ENCODE measurements at places on chromosomes 3 and 15.

DNA sequence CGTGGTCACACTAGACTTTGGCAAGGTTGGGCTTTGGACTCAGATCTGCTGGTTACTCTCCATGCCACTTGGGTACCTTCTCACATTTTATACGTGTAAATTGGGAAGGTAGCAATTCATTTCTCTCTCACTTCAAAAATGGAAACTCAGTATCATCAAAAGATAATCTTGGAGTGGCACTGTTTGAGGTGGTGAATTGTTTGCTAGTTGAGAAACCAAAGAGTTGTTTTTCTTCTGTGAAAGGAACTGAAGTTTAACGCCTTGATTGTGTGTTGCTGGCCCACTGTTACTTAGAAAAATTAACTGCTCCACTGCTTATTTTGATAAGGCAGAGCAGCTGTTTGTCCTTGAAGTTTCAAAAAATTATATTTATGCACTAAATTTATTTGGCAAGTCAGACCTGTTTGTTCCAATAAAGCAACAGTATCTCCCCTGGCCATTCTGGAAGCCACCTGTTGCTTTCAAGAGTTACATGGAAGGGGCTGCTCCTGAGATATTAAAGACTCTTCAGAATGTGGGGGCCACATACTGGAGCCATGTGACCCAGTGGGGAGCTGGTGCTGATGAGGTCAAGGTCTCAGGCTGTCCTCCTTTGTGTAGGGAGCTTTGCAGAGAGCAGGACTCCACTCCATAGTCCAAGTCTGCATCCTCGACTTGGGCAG, 16.2 kb downstream of the PLCL2 start:
- DNase-seq = no peak

GRCh38 chr3:99781761-99782160, 35.9 kb upstream of the CMSS1 start:
- DNase-seq = no peak

DNA sequence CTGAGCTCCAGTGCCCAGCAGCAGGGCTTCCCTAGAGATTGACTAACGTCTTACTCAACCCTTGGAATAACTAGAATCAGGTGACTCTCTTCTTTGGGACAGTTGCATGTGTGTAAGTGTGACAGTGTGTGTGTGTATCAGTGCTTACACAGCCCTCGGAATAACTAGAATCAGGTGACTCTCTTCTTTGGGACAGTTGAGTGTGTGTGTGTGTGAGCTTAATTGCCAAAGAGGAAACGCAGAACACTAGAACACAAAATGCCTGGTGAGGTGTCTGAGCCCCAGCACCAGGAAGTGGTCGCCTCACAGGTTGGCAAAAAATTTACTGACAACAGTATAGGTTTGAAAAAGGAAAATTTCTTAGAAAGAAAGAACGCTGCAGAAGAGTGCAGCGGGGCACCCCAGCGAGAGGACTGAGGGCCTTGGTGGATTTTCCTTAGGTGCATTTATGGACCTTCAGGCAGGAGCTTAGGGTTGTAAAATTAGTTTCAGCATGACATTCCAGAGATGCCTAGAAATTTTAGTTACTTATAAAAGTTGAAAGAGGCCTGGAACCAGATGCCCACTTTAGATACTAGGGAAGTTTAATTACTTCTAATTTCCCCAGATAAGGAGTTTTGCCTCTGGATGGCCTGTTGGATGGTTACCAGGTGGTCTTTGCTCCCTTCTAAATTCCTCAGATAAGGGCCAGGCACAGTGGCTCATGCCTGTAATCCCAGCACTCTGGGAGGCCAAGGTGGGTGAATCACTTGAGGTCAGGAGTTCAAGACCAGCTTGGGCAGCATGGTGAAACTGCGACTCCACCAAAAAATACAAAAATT, 3.7 kb upstream of the WDR82 start:
- no peak for DNase-seq

- DNase-seq = no peak
These were observed 46.5 kb downstream of the PTPN9 start for GRCh38 chr15:75532413-75533250.

- no peak for DNase-seq
These were observed 971.2 kb downstream of the DIPK2A start for GRCh38 chr3:144942838-144943197.

DNA sequence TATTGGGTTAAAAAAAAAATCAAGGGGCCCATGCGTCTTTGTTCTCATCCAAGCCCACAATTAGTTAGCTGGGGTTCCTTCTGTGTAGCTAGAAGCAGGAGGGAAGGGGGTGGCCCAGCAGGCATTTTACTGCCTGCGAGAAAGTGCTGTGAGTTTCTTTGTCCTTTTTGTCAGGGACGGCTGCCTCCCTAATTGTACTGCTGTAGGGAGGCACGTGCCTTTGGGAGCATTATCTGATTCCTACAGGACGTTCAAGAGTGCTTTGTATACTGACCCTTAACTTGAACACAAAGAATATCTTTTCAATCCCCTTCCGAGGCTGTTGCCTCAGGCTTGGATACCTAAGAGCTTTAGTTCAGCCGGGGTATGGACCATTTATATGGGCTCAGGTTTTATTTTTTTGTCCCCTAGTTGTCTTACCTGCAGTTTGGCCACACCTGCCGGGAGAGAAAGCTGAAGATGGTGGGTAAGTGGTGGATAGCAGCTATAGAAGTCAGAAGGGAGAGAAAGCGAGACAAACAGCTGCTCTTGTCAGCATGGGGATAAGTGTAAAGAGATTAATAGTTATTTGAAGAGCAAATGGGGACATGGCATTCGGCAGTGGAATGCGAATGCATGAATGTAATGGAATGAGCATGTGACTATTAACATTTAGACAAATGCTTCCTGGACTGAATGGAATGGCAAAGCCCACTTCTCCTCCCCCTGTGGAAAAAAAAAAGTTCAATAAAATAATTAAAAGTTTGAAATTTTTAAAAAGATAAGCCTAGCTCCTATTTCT, 175.2 kb downstream of the TP63 start:
- no peak for DNase-seq

DNA sequence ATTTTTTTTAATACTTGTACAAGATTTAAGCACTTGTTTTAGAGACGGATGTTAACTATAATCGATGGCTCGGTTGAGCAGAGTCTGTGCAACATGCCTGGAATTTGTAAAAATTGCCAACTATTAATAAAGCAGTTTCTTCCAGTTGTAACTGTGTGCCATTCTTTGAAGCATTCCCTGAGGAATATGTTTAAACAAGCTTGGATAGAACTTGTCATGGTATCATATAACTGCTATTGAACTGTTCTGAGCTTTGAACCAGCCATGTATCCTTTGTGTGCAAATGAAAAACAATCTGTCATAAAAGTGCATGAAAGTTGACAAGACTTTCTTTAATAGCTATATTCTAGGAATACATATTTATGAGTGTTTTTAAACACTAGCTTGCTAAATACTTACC, 45.8 kb upstream of the UBE2E2 start:
- no peak for DNase-seq

DNA sequence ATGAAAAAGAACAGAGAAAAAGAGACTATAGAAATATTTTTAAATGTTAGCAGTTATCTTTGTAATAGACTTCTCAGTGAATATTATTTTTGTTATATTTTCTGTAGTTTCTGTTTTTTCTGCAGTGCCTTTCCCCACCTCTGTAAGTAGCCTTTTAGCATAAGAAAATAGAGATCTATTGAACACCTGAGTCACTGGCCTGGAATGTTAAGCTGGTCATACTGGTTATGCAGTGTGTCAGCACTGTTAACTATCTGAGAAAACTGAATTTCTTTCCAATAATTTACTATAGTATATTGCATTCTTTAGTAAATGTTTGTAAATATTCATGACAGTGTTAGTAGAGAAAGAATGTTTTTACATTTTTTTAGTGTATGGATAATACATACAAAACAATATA, 79.8 kb downstream of the NECTIN3 start:
- DNase-seq = no peak

DNA sequence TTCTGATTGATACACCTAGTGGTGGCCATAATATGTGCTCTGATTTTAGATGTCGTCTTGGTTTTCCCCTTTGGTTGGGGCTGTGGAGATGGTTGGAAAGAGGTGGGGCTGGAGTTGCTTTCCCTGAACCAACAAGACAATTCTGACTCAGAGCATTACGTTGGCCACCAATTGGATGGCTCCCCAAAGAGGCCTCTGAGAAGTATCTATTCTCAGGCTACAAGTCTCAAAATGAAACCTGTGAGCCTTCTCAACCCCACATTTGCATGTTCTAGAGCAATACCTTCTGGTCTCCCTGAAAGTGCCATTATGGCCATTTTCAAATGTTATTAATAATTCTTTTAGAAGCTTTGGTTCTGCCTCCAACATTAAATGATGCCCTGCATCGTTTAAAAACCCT, 188.4 kb upstream of the WNT5A start:
- peak; percentile 5 for DNase-seq

DNA sequence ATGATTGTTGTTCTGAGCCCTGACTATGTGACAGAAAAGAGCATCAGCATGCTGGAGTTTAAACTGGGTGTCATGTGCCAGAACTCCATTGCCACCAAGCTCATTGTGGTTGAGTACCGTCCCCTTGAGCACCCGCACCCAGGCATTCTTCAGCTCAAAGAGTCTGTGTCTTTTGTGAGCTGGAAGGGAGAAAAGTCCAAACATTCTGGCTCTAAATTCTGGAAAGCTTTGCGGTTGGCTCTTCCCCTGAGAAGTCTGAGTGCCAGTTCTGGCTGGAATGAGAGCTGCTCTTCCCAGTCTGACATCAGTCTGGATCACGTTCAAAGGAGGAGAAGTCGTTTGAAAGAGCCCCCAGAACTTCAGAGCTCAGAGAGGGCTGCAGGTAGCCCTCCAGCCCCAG, 142.0 kb downstream of the IL1RAP start:
- DNase-seq = no peak

DNA sequence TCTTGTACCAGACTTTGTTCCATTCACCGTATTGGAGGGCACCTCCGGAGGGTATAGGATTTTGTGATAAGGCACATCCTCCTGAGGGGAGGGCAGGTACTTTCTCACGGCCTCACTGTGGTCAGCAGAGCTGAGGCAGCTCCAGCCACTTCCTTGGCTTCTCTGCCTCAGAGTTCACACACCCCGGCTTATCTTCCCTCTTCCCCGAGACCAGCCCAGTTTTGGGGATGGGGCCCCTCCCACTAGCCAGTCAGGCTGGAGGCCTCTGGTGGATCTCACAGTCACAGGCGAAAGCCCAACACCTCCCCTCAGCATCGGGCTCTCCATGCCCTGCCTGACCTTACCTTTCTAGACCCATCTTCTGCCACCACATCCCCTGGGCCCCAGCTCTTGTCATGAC, 316.2 kb upstream of the CTDSPL start:
- no peak for DNase-seq

- no peak for DNase-seq
These were observed 36.3 kb downstream of the PAK2 start for GRCh38 chr3:196775938-196776337.

- DNase-seq = no peak
These were observed 41.5 kb downstream of the ABHD17C start for GRCh38 chr15:80736560-80736959.

- DNase-seq = no peak
These were observed 670 bp upstream of the ISLR start for GRCh38 chr15:74172701-74173379.

GRCh38 chr3:12956316-12956660, 114.9 kb upstream of the RPL32 start:
- DNase-seq = no peak

GRCh38 chr3:15181963-15182362, 24.1 kb upstream of the CAPN7 start:
- DNase-seq = no peak

DNA sequence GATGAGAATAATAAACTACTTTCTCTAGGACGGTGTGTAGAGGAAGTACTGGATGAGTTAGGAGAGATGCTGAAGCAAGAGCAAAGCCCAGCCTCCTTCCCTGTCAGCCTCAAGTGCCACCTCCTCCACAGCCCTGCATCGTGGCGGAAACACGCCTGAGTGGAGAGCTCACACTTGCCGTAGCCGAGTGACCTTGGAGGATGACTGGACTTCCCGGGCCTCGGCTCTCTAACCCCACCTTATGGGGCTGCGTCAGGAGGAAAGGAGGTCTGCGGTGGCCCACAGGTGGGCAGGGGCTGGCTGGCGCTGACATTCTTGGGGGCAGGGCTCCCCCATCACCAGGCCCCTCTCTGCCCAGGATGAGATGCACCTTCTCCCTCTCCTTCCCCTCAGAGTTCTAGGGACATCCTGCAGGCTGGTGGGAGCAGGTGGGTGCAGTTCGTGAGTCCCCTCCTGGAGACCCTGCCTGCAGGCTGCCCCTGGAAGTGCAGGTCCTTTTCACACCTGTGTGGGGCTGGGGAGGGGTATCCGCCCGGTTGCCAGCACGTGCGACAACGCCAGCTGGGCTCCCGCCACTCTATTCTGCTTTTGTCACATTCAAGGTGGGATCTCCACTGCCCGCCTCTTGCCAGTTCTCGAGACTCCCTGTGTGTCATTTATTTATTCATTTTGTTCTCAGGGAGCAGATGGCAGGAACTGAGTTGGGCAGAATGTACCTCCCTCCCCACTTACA, 175.2 kb downstream of the MEGF11 start:
- no peak for DNase-seq

- peak; percentile 65 for DNase-seq
These were observed 12.9 kb downstream of the VPS18 start for GRCh38 chr15:40906991-40907802.

DNA sequence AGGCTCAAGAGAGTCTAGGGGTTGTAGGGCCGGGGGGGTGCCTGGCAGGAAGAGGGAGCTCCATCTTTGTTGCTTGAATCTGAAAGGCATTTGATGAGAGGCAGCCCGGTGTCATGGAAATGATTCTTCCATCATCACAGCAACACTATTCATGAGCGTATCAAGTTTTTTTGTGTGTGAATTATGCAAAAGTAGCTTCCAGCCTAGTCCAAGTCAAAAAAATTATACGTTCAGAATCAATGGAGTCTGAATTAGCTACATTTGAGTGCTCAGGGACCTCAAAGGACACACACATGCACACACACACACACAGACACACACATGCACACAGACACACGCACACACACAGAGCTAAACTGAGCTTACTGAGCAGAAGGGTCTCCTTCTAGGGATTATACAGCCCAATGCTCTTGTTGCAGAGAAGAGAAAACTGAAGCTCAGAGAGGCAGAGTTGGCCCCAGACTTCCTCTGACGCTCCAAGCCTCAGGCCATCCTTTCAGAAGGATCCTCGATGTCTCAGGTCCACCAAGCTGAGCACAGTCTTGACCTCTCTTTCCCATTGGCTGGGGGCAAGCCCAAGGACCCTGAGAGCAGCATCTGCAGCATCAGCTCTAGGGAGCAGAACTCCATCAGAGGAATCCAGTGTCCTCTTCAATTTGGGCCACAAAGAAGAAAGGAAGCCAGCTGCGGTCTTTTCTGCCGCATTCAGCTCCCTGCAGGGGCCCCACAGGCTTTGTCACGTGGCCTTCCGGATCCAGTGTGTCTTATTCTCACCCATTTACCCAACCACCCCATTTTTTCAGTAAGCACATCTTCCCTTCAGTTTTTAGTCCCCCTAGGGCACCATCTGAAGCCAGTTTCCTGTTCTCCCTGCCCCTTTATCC, 228.0 kb downstream of the UACA start:
- DNase-seq = peak; percentile 58

GRCh38 chr15:85489773-85490493, 109.5 kb downstream of the AKAP13 start:
- no peak for DNase-seq

- DNase-seq = peak; percentile 13
These were observed 84.7 kb upstream of the LMCD1 start for GRCh38 chr3:8416965-8417364.
